ENCODE measurements at places on chromosomes 11 and 22.
A peak's percentile ranks its signal among the peaks of the same experiment; 100 is the strongest.

DNA sequence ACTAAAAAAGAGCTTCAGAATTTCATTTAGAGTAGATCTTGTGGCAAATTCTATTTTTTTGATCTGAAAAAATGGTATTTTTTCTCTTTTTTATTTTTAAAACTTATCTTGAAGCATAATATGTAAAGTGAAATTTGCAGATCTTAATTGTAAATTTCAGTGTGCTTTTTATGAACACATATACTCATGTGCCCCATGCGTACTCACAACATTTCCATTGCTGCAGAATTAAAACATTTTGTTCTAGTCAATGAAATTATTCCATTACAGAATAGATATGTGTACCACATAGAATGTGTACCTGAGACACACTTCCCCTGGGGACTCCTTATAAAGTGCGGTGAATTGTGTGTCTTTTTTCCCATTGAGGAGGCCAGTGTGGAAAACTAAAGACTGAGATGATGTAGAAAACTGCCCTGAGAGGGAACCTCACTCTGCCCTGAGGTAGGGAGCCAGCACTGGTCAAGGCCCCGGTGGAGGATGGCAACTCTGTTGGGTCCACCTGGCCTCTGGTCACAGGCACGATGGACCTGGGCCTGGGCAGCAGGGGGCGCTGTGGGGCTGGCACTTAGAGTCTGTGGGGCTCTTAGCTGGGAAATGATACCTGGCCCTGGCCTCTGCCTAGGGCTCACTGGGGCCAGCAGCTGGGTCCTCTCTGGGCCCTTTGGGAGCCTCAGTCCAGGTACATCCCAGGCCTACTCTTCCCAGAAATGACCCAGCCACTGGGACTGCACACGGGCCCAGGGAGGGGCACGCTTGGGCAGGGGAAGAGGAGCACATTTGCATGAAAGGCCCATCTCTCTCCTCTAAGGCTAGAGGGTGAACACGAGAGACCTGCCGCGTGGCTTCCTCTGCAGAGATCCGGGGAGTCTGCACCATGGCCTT, 77.9 kb upstream of the TOP3B start:
- no peak for DNase-seq

DNA sequence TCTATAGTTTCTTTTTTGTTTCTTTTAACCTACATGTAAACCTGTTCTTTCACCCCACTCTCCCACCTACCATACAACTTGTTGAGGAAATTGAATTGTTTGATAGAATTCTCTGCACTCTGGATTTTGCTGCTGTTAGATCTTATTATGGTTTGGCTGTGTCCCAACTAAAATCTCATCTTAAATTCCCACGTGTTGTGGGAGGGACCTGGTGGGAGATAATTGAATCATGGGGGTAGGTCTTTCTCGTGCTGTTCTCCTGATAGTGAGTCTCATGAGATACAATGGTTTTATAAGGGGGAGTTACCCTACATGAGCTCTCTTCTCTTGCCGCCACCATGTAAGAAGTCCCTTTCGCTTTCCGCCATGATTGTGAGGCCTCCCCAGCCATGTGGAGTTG, 15.0 kb upstream of the PITPNB start:
- DNase-seq, result no peak

GRCh38 chr11:131928992-131929391, 558.6 kb downstream of the NTM start:
- no peak for DNase-seq

DNA sequence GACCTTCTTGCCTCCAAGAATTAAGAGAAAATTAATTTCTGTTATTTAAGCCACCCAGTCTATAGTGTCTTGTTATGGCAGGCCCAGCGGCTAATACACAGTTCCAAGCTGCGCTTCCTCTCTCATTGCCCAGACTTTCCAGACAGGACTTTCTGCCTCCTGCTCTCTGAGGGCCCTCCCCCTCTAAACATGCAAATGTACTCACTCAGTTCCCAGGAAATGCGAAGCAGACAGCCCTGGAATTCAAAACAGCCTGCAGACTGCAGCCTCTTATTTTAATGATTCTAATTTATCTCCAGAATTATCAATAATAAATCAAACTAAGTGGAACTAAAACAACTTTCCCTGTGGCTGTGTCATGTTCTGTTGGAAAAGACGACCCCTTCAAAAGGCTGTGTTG, 115.5 kb upstream of the ISX start:
- DNase-seq, result no peak

DNA sequence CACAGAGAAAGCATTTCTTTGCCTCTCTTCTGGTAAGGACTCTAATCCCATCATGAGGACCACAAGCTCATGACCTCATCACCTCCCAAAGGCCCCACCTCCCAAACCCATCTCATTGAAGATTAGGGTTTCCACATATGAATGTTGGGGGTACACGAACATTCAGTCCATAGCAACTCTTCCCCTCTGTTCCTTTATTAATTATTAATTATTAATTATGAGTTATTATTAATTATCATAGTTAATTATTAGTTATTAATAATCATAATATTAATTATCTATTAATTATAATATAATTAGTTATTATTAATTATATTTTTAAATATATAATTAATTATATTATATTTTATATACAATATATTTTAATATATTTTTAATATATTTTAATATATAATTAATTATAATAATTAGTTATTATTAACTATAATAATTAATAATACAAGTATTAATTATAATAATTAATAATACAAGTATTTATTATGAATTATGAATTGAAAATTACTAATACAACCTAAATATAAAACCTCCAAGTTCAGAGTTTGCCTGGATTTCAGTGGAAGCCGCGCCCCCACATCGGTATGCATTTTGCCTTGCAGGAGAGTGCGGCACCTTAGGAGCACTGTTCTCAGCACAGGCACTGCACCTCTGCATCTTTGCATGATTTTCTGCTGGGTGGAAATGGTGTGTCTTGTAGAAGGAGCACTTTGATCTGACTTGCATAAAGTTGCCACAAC, 128.0 kb upstream of the FGF3 start:
- no peak for DNase-seq

GRCh38 chr22:38735465-38736256, 20.1 kb downstream of the SUN2 start:
- no peak for DNase-seq

DNA sequence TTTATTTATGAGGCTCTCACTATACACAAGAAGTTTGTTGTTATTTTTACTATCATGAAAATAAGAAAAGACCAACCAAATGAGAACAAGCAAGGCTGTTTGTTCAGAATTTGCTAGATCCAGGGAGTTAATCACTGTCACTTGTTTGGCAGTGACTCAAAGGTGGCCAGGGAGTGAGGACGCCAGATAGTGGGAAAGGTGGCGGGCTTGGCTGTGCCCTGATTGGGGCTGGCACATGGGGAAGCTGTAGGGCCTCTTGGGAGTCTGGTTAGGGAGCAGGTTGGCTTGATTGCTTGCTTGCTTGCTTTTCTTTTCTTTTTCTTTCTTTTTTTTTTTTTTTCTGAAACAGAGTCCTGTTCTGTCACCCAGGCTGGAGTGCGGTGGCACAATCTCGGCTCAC, 53.1 kb upstream of the SLC22A12 start:
- DNase-seq, result no peak

GRCh38 chr22:33865248-33865647, 55.0 kb downstream of the LARGE1 start:
- no peak for DNase-seq

- no peak for DNase-seq
Observed at GRCh38 chr11:18567081-18567480, 21.5 kb downstream of the UEVLD start.

GRCh38 chr22:45268958-45269844, 15.5 kb upstream of the UPK3A start:
- DNase-seq, result no peak

- DNase-seq, result no peak
Observed at GRCh38 chr11:120575461-120575860, 63.9 kb downstream of the GRIK4 start.

- DNase-seq, result no peak
Observed at GRCh38 chr22:41568811-41569210, 8.0 kb downstream of the CSDC2 start.

DNA sequence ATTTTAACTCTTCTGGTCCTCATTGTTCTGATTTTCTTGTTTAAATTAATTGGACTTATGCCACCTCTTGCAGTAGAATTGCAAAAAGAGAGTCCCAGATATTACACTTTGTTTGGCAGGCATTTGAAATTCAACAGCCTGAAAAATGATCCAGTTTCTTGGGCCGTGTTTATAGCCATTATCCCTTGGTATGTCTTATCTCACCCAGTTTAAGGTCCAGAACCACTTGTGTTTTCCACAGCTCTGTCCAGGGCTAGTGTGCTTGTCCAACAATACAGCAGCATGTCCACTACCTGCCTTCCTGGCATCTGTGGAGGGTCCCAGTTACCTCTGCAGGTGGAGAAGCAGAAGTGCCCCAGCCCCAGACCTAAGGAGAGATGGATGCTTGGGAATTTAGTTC, 397.4 kb downstream of the SOX6 start:
- no peak for DNase-seq

DNA sequence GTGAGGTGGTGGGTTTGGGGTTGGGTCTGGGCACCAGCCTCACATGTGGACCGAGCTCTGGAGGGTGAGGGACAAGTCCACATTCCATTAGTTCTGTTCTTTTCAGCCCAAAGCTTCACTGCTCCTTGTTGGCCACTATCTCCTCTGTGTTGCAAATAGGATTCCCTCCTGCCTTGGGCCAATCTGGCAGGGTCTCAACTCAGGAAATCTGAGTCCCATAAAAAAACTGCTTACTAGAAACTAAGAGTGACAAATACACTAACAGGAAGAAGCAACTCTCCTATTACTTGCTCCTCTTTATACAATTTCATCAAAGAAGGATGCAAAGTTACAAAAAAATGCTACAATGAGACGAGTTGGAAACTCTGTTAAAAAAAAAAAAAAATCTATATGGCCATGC, 66.2 kb upstream of the CSNK1E start:
- no peak for DNase-seq

- DNase-seq, result peak; percentile 17
Observed at GRCh38 chr11:71305451-71306125, 53.2 kb upstream of the SHANK2 start.

DNA sequence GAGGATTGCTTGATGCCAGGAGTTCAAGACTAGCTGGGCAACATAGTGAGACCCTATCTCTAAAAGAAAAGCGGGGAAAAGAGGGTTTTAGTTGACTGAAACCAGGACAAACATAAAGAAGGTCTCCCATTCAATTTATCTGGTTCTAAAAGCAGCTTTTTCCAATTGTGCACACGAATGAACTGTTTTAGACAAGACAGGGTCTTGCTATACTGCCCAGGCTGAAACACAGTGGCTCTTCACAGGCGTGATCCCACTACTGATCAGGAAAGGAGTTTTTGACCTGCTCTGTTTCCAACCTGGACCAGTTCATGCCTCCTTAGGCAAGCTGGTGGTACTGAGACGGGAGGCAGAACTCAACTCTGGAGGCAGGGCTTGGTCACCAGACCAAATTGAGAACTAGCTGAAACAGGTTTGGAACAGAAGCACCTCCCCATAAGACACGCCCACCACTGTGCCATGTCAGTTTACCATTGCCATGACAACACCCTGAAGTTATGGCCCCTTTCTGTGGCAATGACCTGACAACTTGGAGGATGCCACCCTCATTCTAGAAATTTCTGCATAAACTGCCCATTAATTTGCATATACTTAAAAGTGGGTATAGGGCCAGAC, 2.8 kb upstream of the NUCB2 start:
- DNase-seq, result no peak

- no peak for DNase-seq
Observed at GRCh38 chr22:45007391-45008185, 2.2 kb downstream of the PHF21B start.

GRCh38 chr11:31114442-31114841, 255.1 kb downstream of the DCDC1 start:
- no peak for DNase-seq

GRCh38 chr11:61700212-61700611, 20.0 kb downstream of the DAGLA start:
- peak; percentile 87 for DNase-seq

DNA sequence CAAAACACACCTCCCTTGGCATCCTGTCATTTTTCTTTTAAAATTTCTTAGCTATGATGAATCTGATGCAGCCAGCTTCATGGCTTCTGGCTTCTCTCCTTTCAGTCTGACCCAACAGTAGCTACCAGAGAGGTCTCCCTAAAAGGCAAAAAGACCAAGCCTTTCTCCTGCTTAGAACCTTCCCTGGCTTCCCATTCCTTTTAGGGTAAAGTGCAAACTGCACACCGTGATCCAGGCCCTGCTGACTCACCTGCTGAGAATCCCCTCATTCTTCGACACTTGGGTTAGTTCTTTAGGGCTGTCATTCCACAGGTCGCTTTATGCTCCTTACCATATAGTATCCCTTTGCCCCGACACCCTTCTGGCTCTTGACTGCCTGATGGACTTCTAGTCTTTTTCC, 362.4 kb downstream of the MIAT start:
- DNase-seq, result no peak

GRCh38 chr11:123247813-123248379, 52.8 kb upstream of the CLMP start:
- DNase-seq, result no peak

DNA sequence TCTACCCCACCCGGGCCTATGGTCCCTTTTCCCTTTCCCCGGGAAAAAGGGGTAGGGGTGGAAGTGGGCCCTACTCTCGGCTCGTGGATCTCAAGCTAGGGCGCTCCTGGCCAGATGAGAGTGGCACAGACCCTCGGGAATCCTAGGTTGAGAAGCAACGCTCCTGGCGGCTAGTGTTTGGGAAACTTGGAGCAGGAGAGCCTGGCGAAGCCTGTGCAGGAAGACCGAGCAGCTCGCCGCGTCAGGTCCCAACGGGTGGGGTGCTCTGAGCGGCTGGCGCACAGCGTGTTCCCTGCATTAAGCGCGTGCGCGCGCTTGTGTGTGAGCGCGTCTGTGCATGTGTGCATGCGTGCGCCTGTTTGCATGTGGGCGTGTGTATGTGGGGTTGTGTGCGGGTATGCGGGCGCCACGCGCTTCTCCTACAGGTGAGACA, 7.1 kb upstream of the FLI1 start:
- peak; percentile 66 for DNase-seq

DNA sequence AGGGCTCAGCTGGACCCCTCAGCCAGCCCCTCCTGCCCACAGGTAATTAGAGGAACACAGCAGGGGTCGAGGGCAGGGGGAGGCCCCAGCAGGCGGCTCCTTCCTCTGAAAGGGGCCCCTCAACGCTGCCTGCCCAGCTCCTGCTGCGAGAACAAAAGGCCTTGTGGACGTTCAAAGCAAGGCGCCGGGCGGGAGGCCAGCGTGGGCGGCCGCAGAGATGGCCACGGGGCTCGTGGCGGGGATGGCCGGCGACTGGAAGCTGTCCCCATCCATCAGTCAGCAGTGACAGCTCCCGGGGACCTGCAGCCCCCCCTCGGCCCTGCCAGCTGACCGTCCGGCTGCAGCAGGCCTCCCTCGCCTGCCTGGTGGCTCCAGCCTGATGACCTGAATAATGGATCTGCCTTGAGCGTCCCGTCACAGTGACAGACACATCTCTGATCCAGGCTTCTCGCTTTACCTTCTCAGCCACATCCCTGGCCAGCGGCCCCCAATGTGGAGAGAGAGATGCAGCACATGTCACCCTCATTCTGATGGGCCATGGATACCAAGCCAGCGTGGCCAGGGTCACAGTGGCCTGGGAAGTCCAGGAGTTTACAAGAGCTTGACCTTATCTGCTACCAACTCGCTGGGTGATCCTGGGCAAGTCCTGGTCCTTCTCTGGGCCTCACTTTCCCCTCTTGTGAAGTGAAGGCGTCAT, 159.3 kb downstream of the MN1 start:
- DNase-seq, result no peak

- DNase-seq, result no peak
Observed at GRCh38 chr11:16942342-16942741, 71.9 kb downstream of the PLEKHA7 start.

Data from RWPE2 (cell line).